ENCODE measurements at places on chromosomes 16 and 17.
A peak's percentile ranks its signal among the peaks of the same experiment; 100 is the strongest.

DNA sequence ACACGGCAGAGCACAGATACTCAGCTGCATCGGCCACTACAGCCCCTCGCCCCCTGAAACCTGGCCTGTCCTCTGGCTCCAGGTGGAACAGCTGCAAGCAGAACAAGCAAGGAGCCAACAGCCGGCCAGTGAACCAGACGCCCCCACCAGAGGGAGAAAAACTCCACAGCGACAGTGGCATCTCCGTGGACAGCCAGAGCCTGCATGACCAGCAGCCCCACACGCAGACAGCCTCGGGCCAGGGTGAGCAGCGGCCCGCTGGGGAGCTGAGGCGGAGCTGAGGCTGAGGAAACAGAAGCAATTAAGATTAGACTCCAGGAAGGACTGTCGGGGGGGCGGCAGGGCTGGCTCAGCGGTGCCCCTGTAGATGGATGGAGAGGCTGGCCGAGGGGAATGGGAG lies 16.7 kb downstream of the NGFR start:
- peak; percentile 56 for DNase-seq

DNA sequence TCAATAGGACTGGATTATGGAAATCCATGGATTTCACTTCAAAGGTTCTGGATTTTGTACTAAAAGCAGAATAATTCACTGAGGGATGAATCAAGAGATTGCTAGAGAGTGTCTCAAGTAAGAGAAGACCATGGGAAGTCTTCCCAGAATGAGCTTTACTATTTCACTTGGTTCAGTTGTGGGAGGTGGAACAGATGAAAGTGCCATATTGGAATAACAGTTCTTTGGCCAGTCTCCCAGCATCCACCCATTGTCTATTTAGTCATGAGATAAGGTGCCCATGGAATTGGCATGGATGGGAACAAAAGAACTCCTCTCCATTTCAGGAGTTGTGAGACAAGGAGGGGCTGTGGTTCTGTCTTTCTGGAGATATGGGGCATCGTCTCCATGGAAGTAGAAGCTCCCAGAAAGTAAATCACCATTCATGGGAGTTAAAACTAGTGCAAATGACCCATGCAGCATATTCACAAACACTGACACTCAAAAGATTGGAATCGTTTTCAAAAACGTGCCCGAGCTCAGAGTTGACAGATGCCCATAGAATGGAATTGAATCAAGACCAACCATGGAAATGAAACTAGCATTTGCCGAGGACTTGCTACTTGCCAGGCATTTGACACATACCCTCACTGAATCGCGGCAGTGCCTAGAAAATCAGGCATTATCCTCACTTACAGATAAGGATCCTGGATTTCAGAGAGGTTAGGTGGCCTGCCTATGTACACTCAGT lies 36.2 kb upstream of the CLEC3A start:
- DNase-seq = no peak

GRCh38 chr17:311119-311782 lies 41.4 kb downstream of the RPH3AL start:
- DNase-seq = no peak

- no peak for DNase-seq
Observed at GRCh38 chr17:2034157-2034556, 4.2 kb downstream of the DPH1 start.

DNA sequence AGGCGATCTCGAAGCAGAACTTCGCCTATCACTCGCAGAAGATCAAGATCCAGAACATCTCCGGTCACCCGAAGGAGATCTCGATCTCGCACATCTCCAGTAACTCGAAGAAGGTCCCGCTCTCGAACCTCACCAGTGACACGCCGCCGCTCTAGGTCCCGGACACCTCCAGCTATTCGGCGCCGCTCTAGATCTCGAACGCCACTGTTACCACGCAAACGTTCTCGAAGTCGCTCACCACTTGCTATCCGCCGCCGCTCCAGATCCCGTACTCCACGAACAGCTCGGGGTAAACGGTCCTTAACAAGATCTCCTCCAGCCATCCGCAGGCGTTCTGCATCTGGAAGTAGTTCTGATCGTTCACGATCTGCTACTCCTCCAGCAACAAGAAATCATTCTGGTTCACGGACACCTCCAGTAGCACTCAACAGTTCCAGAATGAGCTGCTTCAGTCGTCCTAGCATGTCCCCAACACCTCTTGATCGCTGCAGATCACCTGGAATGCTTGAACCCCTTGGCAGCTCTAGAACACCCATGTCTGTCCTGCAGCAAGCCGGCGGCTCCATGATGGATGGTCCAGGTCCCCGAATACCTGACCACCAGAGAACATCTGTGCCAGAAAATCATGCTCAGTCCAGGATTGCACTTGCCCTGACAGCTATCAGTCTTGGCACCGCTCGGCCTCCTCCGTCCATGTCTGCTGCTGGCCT lies 10.5 kb downstream of the ELOB start:
- no peak for DNase-seq

- DNase-seq = no peak
Observed at GRCh38 chr17:74096456-74096855, 107.0 kb upstream of the RPL38 start.

DNA sequence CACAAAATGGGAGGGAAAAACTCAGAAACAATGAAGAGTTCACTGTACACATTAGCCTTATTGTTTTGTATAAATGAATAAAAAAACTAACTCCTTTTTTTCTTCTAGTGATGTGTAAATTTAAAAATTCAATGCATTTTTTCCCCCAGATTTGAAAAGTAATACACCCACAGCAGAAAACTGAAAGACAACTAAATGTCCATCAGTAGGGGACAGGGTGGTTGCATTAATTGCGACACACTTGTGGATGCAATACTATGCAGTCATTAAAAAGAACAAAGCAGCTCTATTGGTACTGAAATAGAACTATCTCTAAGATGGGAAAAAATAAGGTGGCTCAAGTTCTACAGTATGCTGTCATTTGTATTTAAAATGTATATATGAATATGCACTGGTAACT lies 13.7 kb upstream of the WIPI1 start:
- no peak for DNase-seq

GRCh38 chr17:30316736-30317135 lies 17.1 kb downstream of the TMIGD1 start:
- DNase-seq = no peak

DNA sequence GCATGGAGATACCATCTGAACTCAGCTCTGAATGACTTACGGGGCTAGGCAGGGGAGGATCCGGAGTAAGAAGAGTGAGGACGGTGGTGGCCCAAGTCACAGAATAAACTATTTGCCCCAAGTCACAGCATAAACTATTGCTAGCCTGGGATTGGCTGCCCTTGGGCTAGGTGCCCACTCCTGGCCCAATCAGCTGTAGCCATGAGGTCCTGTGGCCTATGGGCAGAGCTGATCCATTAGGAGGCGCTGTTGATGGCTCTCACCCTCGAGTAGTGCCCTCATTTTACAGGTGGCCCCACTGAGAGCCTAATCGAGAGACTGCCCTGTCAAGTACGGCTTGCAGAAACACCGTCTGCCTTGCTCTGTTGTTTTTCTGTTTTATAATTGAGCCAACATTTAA lies 62.3 kb upstream of the ZNF423 start:
- DNase-seq = no peak

DNA sequence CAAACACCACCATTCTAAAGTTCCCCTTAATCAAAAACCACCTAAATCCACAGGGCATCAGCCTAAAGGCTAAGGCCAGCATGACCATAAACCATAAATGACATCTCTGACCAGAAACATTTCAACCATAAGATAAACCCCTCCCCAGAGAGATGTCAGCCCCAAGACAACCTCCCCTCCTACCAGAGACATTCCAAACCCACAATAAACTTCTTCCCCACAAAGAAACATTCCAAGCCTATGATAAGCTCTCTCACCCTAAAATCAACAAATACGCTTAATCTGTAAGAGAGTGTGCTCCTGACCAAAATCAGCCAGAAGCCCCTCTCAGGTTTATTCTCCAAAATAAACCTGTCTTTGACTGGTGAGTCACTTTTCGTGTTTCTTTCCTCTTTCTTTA lies 54.8 kb downstream of the SLFN5 start:
- DNase-seq = no peak

- DNase-seq = peak; percentile 94
Observed at GRCh38 chr17:76523084-76524037, 14.1 kb downstream of the CYGB start.

DNA sequence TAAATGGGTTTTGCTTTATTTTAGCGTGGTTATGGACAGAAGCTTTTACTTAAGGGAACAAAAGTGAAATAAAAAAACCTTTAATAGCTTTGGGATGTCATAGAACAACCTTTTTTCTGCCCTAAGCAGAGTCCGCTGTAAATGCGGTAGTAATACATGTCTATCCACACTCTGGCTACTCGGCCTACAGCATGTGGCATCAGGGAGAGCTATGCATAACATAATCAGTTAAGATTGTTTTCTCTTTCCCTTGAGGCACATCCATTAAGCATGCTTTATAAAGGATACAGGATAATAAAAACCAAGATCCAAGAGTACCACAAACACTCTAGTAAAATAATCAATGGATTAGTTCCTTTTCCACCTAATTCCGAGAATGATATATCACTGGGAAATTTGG lies 10.3 kb downstream of the RPGRIP1L start:
- DNase-seq = no peak

DNA sequence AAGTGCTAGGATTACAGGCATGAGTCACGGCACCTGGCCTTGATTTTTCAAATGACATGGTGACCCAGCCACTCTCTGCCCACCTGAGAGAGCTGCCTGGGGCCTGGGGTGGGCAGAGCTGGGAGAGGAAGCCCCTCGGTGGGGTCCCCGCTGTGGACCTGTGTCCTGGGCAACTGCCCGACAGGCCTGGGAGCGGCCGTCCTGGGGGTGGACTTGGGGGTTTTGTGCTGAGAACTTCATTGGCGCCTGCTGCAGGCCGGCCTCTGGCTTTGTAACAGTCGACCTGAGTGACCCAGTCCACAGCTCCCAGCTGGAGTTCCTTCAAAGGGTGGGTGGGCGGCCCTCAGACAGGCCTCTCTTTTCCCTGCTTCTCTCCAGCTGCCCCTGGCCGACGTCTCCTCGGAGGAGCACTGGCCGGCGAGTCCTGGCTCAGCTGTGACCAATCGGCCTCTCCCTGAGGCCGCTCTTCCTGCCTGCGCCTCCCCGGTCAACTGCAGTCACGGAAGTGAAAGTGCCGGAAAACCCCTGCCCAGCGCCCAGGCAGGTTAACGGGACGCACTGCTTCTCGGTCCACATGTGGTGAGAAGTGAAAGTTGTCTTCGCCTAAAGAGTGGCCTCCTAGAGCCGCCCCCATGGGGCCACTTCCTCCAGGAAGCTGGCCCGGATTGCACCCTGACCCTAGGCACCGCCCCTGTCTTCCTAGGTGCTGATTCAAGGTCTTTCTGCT lies 5.5 kb downstream of the CBFA2T3 start:
- no peak for DNase-seq

DNA sequence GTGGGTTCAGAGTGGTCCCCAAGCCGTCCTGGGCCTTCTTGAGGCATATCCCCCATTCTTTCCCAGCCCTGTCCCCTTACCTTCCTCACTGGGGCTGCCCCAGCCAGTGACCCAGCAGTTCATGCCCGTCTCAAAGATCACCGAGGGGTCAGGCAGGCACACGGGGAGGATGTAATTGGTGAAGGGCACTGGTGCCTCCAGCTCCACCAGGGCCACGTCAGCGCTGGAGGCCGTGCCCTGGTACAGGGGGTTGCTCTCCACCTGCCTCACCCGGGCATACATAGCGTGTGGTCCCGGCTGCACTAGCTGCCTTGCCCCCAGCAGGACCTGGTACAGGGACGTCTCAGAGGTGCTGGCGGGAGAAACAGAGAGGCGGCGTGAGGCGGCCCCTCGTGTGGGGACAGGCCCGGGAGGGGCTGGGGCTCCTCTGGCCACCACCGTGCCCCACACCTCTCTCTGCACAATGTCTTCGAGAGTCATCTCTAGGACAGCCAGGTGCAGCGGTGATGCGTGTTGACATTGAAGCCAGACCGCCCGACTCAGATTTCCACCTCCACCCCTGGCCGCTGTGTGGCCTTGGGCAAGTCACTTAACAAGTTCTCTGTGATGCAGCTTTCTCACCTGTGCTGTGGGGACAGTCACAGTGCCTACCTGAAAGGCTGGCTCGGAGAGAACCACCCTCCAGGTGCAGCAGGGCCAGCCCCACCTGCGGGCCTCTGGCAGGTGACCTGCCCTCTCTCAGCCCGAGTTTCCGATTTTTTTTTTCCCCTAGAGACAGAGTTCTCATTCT lies 5.8 kb downstream of the PRSS27 start:
- no peak for DNase-seq

GRCh38 chr17:17742133-17742621 lies 60.9 kb downstream of the RAI1 start:
- DNase-seq = no peak

- no peak for DNase-seq
Observed at GRCh38 chr16:61274211-61274610, 762.0 kb downstream of the CDH8 start.

GRCh38 chr17:50731575-50732460 lies 12.4 kb downstream of the LUC7L3 start:
- no peak for DNase-seq

DNA sequence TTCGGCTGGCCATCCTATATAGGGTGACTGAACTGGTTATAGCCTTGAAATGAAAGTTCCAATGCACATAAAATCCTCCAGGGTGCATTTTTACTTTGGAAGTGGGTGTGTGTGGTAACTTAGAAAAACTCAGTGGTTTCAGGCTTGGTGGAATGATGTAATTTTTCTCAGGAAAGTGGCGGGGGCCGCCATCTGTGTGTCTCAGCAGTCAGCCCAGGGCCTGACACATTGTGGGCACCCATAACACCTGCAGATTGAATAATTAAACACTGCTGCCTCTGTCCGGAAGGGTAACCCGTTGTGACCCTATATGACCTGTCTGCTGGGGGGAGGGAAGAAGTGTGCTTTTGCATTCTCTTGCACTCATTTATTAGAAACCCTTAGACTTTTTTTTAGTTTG lies 2.2 kb upstream of the PDP2 start:
- DNase-seq = no peak

- DNase-seq = no peak
Observed at GRCh38 chr17:12979826-12980500, 37.9 kb downstream of the ELAC2 start.

GRCh38 chr16:81551821-81552304 lies 107.3 kb downstream of the CMIP start:
- no peak for DNase-seq

Measured in ecto neural progenitor cell (in vitro differentiated cells).